ENCODE measurements at places on chromosomes 7 and 10.

- DNase-seq, result no peak
Measured at GRCh38 chr7:137078781-137079180, 210.3 kb downstream of the CHRM2 start.

DNA sequence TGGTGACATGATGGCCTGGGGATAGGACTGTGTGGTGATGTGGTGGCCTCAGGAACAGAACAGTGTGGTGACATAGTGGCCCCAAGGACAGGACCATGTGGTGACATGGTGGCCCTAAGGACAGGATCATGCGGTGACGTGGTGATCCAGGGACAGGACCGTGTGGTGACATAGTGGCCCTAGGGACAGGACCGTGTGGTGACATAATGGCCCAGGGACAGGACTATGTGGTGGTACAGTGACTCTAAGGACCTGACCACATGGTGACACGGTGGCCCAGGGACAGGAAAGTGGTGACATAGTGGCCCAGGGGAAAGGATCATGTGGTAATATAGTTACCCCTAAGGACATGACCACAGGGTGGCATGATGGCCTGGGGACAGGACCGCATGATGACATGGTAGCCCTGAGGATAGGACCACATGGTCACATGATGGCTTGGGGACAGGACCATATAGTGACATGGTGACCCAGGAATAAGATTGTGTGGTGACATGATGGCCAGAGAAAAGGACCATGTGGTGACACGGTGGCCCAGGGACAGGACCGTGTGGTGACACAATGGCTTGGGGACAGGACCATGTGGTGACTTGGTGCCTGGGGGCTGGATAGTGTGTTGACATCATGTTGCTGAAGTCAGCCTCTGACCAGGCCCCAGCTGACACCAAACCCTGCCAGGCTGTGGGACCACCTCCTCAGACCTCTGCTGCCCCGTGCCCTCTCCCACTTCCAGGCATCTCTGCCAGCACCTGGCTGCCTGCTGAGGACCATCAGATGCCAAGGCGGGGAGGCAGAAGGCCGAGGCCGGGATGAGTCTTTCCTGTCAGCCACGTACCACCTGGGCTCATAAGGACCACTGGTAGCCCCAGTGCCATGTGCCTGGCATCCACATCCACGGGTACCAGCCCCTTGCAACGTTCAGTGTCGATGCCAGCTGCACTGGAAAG, 99.5 kb downstream of the ADAM12 start:
- no peak for DNase-seq

GRCh38 chr10:62583876-62584615, 209.9 kb downstream of the ZNF365 start:
- no peak for DNase-seq

DNA sequence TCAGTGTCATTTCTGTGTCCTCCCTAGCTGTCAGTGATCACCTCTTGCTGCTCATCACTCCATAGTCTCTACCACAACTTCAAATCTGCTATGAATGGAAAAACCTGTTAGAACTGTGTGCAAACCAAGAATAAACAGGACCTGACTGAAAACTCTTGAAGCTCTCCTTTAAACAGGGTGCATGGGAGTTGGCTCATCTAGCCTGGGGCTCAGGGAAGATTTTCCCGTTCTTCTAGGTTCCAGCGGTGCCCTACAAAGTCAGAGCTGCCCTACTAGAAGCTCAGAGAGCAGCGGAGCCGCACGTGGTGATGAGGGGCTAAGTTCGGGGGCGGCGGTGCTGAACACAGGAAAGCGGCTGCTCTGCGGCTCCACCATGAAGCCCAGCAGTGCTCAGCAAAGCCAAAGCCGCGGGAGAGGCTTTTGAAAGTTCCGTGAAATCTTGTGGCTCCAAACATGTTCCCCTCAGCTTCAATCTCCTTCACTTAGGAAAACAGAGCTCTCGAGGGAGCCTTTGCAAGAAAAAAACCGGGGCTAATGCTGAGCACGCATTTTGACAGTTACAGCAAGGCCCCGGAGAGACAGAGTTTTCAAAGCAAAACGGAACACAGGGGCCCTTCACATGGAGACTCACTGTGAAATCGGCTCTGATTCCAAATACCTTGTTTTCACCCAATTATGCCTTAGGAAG, 30.5 kb downstream of the RGS10 start:
- DNase-seq, result no peak

- DNase-seq, result no peak
Measured at GRCh38 chr10:6269953-6270867, 67.5 kb downstream of the PFKFB3 start.

GRCh38 chr10:119330342-119330741, 123.0 kb downstream of the GRK5 start:
- no peak for DNase-seq

DNA sequence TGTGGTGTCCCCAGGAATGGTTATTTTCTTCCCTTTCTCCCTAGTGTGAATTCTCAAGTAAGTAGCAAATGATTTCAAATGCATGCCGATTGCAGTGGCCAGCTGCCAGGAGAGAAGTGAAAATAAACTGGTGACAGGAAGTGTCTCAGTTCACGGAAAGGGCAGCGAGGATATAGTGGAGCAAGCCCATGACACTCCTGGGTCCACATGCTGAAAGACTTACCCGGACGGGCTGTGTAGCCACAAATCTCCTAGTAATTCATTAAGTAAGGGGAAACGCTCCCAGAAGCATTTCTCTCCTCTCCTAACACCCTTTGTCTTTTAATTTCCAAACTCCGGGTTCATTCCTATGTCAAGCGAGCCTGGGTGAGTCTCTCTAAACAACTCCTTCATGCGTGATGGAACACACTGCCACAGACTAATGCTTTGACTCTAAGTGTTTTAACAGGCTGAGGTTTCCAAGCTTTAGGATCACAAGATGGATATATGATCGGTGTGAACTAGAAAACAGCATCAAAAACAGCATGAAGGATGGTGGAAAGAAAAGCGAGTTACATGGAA, 125.6 kb downstream of the CYP26A1 start:
- DNase-seq, result peak; percentile 85

DNA sequence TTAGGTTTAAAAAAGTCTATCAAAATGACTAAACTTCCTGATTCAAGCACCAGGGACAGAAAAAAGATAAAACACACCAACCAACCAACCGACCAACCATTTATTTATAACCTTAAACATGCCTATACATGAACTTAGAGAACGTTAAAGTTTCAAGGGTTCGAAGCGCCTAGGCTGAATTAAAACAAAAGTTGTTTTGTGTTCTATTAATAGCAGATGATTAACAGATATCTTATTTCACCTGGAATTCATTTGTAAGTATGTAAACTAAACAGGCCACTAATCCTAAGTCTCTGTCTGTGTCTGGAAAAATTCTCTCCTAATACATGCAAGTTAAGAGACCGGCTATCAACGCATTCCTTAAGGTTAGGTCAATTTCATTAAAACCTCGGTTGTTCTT, 1.4 kb downstream of the BAIAP2L1 start:
- DNase-seq, result no peak

- no peak for DNase-seq
Measured at GRCh38 chr7:92723205-92723604, 113.2 kb downstream of the CDK6 start.

DNA sequence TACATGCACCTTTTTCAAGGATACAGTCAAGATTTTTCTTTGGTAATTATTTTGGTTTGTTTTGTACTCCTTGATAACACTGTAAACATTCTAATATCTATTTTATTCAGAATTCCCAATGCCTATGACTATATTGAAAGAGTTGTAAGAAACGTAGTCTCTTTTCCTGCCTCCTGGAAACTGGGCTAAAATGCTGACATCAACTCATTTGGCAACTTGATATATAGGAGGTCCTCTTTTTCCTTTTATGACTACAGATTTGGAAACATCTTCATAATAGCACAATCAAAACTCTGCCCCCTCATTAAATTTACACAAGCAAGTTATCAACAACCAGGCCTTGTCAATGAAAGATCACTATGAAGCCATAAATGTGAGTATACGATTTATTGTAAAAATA, 422.3 kb upstream of the PCDH15 start:
- DNase-seq, result no peak

All from sciatic nerve (tissue), 2 donors.